AML-193 (cell line): ENCODE measurements at places on chromosomes 3 and 15.

DNA sequence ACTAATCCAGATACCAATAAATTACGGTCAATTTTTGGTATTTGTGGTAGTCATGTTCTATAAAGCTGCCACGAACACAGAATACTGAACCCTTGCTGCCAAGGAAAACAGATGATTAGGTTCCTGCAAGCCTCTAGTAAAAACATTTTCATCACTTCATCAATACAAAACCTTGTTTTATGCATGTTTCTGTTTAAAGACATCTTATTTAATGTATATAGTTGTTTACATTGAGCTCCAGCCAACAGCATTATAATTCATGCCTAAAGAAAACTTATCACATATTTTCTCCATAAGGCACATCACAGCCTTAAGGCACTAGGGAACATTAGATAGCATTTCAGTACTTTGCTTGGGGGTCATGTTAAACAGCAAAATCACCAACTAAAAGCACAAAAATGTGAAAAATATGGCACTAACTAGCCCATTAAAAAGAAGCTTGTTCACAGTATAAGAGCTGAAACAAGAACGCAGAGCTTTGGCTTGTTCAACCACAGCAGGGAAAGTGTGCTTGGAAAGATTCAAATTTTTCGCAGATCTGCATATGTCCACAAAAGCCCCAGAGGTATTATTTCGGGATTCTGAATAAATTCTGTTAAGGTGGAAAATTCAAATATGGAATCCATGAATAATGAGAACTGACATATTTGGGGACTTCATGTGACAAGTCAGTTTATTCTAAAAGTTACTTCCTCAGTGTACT lies 27.7 kb downstream of the POLQ start:
- DNase-seq: no peak

- DNase-seq: no peak
These were observed 43.4 kb upstream of the AGBL1 start for GRCh38 chr15:86036243-86036642.

- peak; percentile 50 for DNase-seq
These were observed 50.2 kb downstream of the HHLA2 start for GRCh38 chr3:108346301-108347227.

- no peak for DNase-seq
These were observed 12.0 kb upstream of the CTXND1 start for GRCh38 chr15:80264031-80264430.

DNA sequence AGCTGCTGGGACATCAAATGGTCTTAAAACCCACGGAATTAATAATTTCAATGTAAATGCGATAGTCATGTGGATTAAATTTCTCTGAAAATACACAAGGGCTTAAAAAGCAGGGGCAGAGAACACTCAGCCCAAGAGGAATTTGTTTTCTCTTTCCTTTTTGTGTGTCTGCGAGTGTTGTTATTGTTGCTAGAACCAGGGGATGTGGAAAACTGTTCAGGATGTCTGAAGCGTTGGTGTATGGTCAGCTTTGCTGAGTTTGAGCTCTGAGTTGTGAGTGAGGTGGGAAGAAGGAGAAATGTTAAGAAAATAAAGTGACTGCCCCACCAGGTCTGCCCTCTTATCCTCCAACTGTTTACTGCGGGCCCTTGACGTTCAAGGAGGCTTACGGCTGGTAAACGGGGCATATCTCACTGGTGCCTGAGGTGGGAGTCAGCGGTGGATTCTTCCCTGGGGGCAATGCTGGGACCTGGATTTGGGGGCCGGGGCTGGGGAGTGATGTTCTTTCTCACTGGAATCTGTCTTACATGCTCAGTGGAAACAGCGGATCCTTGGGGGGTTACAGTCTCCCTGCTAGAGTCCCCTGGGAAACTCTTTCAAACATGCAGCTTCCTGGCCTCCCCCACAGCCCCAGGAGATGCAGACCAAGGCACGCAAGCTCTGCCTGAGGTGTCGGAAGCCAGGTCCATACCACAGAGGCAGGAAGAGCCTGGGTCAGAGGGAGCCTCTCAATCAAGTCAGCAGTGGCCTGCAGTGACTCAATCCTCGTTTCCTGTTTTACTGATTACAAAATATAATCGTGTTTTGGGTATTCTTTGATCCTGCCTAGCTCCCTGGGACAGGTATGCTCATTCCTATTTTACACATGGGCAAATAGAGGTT lies 41.8 kb downstream of the ITGA11 start:
- DNase-seq: peak; percentile 35

- DNase-seq: no peak
These were observed 897 bp upstream of the TLE3 start for GRCh38 chr15:70098461-70099166.
